ENCODE measurements at places on chromosomes 1 and 21.

DNA sequence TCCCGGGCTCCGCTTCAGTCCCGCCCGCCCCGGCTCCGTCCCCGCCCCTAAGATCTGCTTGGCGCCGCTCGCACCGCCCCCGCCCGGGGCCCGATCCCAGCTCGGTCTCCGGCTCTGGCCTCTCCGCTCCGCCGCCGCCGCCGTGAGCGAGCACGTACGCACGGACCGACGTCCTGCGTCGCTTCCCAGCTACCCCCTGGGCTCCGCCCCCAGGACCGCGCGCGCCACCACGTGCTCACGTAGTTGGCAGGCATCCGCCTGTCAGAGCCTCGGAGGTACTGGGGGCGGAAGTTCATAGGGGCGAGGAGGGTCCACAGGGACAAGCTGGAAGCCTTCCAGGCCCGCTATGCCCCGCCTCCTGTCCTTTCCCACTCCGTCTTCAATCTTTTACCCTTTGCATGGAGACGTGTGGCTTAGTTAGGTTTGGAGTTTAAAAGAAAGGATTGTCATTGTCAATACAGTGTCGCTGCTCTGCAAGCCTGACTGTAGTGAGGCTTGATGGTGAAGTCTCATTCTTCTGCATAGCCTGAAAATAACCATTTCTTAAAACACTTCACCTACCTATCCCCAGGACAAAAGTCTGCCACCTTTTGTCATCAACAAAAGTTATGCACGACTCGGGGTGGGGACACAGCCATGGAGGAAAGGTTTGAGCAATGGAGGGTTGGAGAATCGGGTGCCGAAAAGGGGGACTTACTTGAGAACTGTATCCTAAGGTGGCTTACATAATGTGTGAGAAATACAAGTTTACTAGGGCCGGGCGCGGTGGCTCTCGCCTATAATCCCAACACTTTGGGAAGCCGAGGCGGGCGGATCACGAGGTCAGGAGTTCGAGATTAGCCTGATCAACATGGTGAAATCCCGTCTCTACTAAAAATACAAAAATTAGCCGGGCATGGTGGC, at the start of gene CLK2:
CLK2 (minus strand) TSS at position 162 of the 903 bp plus-strand sequence. CDS start 2,527 bp downstream, outside the sequence.
- DNase-seq, result peak; percentile 99

DNA sequence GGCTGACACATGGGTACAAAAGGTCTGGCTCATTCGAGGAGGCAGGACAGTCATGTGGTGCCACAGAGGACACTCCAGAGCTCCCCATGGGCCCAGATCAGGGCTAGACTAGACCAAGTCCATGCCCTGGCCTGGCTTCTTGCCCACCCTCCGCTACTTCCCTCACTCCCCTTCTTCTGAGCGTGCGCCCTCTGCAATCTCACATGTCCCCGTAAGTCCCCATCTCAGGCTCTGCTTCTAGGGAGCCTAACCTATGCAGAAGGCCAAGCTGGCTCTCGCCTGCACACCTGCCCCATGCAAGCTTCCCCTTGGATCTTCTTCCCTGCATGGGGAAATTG, 553.6 kb downstream of the PTPRU start:
- no peak for DNase-seq

DNA sequence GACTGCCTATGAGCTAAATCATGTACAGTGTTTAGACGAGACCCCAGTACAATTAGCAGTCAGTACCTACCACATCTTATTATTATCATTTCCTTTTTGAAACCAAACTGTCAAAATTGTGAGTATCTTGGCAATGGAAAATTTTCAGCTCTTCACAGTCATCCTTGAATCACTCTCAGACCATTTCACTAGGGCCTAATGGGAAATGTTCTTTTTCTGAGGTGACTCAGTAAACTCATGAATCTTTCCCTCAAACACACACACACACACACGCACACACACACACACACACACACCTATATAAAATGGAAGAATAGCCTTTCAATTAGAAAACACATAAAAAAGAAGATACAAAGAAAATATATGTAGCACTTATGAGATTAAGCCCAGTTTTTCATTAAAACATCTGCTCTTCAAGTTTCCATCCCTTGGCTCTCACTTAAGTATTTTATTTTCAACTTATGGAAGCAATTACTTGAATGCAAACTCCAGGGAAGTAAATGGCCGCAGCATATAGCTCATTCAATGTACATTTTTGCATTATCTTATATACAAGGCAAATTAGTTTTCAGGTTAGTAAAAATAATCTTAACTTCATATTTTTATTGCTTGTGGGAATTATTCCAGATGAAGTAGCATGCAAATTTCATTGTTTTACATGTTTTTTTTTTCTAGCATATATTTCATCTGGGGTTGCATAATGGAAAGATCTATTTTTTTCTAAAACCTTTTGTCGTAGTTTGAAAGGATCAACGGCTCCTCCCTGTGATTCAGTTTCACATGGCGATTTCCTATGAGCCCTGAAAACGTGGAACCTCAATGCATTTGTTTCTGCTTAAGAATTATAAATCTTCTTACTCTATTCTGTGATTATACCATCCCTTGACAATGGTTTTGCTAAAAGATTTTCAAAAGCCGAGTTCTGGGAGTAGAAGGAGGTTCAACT, 46.3 kb upstream of the TMPRSS15 start:
- DNase-seq, result no peak

DNA sequence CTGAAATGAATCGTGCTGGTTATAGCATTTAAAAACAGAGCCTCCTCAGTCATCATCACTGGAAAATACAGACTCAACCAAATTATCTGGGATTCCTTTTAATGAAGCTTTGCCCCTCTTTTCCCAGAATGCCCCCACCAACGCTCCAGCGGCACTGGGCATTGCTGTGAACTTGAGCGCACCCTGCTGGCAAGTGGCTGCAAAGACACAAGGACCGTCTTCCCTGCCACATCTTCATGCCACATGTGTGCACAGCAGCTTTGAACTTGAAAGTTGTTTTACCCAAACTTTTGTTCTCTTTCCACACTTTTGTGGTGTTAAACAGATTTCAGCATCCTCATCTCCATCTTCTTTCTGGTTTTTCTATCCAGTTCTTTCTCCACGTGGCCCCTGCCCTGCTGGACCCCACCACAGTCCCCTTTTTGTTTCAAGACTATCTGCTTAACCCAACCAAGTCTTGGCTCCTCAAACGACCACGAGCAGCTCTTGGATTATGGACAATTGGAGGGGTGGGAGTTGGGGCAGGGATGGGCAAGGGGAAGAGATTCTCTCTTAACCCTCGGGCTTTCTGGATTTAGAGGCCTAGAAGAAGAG, 12.8 kb upstream of the LMX1A start:
- peak; percentile 29 for DNase-seq

DNA sequence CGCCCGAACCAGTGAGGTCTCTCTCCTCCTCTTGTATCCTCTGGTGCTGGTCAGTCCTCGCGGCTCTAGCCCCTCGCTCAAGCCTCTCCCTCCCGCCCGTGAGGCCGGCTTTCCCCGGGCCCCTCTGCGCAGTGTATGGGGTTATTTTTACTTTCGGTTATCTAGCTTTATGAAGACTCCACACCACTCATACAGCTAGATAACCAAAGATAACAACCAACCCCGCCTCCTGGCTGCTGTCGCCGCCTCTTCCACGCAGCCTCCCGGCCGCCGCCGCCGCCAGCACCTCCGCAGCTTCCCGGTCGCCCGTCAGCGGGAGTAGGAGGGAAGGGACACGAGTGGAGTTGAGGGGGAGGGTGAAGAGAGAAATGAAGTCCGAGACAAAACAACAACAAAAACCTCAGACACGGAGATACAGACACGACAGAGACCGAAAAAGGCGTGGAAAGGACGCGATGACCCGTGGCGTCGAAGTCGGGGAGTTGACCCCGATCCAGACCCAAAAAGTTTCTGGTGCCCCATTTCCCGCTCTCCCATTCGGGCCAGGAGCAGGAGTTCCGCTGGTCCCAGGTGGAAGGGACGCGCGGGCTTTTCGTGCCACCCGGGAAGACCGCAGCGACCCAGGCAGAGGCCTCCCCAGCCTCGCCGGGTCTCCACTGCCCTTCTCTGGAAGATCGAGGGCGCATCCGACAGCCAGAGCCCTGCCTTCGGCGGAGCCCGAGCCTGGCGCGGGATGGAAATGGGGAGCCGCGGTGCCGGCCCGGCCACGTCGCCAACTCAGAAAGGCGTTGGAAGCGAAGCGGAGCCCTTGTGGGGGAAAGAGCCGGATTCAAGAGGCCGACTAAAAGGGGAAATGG, 51.4 kb downstream of the RHBG start:
- DNase-seq, result peak; percentile 64

DNA sequence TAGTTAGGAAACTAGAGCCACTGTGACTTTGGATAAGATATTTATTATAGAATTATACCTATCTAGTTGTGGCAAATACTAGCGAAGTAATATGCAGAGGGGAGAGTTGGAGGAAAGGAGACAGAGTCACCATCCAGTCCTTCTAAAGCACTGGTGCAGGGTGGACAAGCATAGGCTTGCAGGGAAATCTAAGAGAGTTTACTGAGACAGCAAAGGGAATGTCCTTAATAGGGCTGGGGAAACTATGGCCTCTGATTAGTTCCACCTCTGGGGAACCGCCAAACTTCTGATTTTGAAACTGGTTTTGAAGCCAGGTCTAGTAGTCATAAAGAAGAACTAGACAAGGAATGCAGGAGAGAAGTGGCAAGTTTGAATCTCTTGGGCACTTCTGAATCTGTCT, 407.9 kb downstream of the VAV3 start:
- no peak for DNase-seq

GRCh38 chr1:26404641-26405040, 6.0 kb upstream of the LIN28A start:
- no peak for DNase-seq

GRCh38 chr1:1591452-1591851, 8.5 kb downstream of the FNDC10 start:
- no peak for DNase-seq

GRCh38 chr1:111852261-111852721, 96.6 kb downstream of the DDX20 start:
- DNase-seq, result no peak

DNA sequence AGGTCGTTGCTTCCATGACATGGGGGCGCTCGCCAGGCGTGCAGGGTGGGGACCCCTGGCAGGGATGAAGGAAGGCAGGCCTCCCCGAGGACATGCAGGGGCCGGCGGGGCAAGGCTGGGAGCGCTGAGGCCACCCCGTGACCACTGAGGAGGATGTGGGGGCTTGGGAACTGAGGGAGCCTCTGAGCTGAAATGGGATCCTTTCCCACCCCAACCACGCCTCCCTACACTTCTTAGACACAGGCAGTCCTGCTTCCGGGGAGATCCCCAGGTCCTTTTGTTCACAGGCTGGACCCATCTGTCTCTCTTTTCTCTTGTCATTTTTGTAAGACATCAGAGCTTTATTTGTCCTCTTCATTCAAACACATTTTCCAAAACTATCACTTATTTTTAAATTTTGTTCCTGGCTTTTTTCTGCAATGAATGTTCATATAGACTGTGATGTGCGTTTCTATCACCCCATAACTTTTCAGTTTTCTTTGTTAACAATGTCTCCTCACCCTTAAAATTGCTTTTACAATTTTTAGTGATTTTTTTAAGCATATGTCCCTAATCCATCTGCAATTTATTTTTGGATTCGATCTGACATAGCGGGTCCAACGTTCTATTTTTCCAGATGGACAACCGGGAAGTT, 156.7 kb upstream of the BACE2 start:
- no peak for DNase-seq

DNA sequence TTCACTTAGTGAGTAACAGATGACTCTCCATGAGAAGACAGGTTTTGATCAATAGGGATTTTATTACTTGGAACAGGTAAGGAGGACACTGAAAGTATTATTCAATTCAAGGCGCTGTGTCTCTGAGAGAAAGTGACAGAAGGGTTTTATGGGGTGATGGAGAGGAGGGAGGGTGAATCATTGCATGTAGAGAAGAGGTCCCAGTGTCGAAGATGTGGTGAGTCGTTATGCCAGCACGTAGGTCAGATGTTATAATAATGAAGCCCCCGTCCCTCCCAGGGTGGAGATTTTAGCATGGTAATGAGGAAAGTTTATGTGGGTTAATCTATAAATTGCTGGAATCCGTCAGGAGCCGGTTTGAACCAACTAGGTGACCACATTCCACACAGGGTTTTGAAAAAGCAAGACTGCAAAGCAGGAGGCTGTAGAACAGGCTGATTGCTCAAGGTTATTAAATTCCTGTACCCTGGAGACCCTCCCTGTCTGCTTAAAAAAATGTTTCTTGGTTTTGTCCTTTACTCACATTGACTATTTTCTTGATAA, 586.4 kb upstream of the TMPRSS15 start:
- no peak for DNase-seq

DNA sequence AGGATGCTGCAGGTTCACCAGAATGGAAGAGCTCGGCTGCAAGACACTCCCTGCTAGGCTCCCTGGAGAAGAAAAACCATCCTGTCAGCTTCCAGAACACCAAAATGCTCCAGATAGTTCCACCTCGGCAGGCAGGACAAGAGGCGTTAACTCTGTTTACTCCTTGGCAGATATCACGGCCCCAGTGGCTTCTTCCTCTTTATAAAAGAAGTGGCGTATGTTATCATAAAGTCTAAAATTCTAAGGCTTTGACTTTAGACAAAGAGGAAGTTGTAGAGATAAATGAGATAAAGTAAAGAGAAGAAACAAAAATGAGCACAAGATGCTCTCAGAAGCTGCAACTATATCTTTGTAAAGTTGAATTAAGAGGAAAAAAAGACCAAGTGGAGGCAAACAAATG, 24.3 kb upstream of the MTF1 start:
- DNase-seq, result no peak

- DNase-seq, result no peak
Observed at GRCh38 chr1:213276236-213276635, 225.2 kb downstream of the RPS6KC1 start.

DNA sequence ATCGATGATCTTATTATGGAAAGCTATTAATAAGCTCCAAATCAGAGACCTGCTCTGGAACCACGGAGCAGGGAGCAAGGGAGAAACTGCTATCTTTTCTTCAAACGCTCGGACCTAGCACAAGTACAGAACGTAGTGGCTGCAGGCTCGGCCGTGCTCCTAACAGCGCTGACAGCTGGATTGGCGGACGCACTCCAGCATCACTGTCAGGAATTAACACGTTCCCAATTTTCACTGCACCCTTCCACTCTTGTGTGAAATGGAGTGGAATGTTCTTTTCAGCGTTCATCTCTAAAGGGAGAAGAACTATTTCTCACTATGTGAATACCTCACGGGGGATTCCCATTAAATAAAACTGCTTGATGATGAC, 106.9 kb downstream of the ZNF281 start:
- DNase-seq, result no peak

DNA sequence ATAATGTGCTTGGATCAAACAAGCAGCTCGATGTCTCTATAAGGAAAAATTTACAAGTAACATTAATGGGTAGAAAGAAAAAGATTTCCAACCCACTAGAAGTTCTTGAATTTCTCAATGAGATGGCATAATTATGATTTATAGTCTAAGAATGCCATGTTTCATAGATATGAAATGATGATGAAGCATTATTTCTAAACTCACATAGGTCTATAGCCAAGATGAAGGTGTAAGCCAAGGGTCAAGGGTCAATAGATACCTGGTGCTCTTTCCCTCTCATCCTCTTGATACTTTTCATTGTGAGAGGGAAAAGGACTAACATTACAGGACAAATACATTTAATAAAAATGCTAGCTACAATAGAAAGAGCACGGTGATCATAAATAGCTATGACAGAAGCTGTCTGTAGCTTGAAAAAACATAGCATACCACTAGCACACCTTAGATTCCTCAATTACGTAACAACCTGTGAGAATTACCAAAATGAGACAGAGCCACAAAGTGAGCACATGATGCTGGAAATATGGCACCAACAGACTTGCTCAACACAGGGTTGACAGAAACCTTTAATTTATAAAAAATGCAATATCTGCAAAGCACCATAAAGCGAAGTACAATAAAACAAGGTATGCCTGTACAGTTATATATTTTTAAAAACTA, 26.3 kb upstream of the F13B start:
- no peak for DNase-seq

Measured in GM12892 (cell line).